ENCODE measurements at places on chromosomes 2 and 18.

GRCh38 chr2:153710128-153710527 is 161.6 kb upstream of the GALNT13 start:
- no peak for DNase-seq

DNA sequence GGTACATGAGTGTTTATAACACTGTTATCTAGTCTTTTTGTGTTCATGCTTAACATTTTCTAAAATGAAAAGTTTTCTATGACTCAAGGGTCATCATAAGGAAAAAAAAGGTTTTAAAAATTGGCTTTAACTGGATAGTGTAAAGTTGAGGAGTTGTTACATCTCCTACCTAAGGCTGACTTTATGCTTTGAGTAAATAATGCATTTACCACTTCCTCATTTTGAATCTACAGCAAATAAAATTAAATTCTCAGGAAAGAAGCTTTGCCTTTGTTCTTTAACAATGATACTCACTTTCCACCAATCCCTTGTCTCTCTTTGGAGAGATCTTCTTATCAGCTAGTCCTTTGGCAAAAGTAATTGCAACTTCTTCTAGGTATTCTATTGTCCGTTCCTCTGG is 29.7 kb downstream of the HADHA start:
- DNase-seq = no peak

DNA sequence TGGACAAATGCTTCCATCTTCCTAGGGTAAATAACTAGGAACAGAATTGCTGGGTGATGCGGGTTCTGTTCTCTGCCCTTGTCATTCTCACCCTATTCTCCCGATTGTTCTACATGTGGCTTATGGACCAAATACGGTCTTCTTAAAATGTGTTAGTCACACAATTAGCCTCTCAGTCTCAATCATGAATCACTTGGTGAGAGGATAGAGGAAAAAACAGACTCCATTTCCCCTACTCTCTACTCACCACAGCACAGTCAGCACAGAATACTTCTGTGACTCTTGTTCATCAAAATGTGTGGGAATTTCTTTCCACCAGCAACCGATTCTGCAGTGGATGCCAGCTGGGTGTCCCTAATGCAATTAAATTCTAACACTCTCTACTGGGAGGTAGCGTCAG is 125.2 kb downstream of the SH3BP4 start:
- no peak for DNase-seq

DNA sequence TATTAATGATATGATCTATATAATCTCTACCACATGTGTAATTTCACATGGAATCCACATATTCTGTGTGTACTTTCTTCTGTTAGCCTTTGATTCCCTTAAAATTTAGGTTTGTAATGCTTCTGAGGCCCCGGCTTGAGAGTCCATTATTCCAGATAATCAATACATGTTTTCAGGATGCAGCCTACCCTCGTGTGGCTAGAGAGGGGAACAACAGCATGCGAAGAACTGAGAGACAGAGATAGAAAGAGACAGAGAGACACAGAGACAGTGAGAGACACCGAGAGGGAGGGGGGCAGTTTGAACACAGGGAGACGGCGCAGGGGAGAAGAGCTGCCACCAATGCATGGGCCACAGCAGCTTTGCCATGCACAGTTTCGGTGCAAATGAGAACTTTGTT is 185.4 kb downstream of the SNTG2 start:
- no peak for DNase-seq

DNA sequence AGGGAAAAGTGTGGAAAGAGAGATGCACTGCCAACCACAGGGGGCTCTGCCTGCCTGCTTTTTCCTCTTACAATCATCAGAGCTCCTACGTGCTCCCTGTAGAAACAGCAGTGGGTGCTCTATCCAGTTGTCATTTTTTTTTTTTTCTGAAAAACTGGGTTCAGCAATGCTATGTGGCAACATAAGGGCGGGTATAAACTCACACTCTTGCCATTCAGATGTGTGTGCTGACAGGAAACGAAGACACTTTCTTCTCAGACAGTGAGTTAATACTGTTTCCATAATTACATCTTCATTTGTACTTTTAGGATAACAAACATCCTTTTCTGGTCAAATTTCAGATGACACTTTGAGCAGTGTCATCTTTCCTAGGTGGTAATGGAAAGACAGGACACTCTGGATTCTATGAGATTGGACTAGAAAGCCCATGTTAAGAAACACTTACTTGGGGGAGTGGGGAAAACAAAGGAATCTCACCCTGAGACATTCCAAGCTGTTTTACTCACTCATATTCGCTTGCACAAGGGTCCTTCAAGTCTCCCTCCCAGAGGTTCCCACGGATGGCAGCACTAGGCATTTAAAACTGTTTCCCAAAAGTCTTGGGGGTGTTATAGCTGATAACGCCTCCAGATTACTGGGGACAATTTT is 41.3 kb downstream of the CCDC93 start:
- no peak for DNase-seq

DNA sequence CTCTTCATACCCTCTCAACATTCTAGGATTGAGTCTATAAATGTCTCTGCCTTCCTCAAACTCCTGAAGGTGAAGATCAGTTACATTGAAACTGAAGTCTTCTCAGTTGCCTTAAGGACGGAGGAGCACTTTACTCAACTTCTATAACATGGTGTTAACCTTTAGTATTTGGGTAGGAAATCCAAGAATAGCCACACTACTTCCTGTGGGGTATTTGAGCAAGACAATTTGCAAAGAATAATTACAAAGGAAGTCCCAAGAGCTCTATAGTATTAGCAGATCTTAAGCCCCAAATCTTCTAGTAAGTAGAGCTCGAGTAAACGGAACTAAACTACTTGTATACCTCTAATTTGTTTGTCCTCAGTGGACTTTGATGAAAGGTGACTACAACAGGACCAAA is 80.9 kb downstream of the SP100 start:
- no peak for DNase-seq

GRCh38 chr2:129733041-129733440 is 246.4 kb upstream of the RAB6C start:
- no peak for DNase-seq

- peak; percentile 31 for DNase-seq
Observed at GRCh38 chr18:59249199-59249774, 24.0 kb downstream of the RAX start.

DNA sequence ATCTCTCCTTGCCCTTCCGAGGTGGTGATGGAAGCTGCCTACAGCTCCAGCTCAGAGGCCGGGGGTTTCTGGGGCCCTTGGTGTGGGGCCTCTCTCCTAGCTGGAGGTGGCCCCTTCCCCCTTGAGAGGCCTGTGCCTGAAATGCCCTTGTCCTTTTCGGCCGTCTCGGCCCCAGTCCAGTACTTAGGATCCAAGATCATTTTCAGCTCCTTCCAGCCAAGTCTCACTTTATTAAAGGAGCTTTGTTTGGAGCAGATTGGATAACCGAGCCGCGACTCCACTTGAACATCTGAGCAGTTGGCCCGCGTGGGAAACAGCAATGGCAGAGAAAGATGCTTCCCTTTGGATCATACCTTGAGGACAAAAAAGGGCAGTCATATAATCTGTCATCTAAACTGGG is 125.0 kb downstream of the NEDD4L start:
- no peak for DNase-seq

DNA sequence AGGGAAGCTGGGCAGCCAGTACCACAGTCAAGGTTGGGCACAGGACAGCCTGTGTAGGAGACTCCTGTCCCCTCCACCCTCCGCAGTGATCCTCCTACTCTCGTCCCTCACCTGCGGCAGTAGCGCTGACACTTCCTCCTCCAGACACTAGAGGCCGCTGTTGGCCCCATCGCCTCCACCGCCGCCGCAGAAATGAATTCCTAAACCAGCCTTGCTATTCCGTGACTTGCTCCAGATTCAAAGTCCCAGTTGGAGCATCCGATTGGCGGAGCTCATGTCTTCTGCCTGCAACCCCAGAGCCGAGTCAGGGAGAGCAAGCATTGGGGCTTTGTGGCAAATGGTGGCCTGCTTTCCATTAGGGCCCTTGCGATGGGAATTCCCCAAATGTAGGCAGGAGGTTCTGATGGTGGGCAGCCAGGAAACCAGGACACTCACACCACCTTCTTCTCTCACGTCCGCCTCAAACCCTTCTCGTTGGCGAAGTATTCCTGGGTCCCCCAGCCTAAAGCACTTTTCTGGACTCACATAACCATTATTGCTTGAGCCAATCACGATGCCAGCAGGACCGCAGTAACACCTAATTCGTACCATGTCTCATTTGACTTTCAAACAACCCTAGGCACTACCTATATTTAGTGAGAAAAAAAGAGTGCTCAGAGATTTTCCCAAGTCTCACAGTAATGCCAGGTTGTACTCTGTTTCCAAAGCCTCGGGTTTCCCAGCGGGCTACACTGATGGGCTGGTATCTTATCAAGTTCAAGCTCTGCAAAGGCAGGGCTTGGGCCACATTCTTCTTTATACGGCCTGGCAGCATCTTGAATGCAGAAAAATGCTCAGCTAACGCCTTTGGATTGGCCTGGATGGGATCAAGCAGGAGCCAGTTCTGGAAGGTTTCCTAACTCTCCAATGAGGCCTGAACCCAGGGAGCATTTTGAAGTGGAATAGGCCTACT is 1.2 kb upstream of the DNAJB2 start:
- no peak for DNase-seq

DNA sequence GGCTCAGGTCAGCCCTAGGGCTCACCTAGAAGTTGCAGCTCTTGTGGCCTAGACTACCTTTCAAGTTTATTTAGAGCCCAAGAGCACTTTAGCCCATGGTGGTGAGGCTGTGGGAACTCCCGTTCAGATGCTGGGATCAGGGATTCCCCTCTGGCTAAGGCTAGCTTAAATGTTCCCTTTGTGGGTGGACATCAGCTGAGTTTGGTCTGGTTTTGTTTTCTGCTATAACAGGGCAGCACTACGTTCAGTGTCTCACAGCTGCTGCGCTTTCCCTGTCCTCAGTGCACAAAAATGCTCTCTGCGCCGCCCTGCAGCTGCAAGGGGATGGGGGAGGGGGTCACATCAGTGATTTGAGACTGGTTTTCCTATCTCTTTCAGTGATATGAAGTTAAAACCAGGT is 170.5 kb upstream of the KCNJ3 start:
- DNase-seq = no peak

DNA sequence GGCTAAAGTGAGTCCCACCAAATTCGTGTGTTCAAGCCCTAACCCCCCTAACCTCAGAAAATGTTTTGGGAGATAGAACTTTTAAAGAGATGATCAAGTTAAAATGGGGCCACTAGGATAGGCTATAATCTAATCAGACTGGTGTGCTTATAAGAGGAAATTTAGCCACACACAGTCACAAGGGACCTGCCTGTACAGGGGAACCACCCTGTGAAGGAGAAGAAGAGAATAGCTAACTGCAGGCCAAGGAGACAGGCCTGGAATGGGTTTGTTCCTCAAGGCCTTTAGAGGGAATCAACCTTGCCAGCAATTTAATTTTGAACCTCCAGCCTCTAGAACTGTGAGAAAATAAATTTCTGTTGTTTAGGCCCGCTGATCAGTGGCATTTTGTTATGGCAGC is 36.0 kb upstream of the TANK start:
- DNase-seq = no peak

- DNase-seq = no peak
Observed at GRCh38 chr2:181680937-181681811, 857 bp upstream of the NEUROD1 start.

DNA sequence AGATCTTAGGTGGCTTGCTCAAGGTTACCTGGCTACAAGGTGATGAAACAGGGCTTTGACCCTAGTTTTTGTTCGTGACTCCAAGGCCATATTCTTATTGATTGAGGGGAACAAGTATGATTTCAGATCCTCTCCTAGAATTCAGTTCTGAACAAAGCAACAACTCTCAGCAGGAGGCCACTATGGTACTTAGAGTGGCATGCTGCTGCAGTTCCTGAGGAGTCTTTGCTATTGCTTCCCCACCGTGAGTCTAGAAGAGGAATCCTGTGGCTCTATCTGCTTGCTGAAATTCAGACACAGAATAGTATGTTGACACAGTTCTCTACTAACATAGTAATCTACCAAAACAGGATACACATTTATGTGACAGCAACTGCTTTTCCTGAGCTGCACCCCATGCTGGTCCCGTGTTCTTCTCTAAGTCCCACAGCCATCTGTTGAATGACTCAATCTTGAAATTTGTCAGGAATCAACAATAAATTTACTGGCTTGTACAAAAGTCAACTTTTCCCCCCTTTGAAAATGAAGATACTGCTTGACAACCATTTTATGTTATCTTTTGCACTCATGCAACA is 4.1 kb downstream of the TGFBRAP1 start:
- DNase-seq = no peak

DNA sequence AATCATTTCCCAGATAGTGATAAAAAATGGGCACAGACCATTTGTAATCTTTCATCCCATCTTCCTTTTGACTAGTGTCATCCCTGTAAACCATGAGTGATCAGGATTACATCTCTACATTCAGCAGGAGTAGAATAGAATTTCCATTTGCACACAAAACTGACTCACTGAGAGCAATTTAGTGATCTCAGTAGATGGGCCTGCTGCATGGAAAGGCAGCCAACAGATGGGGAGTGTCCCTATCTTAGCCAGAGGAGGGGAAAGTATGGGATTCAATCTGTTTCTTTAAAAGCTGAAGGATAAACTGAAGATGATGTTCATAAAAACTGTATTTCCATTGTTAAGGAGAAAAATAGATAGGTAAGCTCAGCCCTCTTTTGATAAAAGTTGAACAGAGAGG is 441.7 kb downstream of the ZNF521 start:
- no peak for DNase-seq

GRCh38 chr2:66570471-66570870 is 135.5 kb downstream of the MEIS1 start:
- DNase-seq = no peak

- DNase-seq = no peak
Observed at GRCh38 chr2:111685342-111685741, 198.7 kb downstream of the ANAPC1 start.

DNA sequence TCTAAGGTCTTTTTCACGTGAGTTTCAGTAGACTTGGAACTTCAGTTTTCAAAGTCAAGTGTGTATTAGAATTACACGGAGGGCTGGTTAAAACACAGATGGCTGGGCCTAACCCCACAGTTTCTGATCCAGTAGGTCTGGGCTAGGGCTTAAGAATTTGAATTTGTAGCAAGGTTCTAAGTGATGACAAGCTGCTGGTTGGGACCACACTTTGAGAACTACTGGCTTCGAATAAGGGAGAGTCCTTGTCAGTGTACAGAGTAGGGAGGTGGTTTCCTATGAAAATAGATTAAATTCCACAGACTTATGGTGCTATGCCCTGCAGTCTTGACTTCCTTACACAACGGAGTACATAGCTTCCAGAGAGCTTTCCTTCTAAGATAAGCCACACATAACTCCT is 4.5 kb downstream of the RHOB start:
- no peak for DNase-seq

DNA sequence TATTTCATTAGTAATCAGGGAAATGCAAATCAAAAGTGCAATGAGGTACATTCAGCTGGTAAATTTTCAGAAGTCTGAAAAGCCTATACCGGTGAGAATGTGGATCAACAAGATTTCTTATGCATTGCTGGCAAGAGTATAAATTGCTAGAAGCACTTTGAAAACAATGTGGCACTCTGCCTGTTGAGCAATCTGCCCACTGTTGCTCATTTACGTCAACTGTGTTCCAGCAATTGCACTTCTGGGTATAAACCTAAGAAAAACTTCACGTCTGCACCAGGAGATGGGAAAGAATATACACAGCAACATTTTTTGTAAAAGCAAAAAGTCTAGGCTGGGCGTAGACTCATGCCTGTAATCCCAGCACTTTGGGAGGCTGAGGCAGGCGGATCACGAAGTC is 40.8 kb downstream of the MTERF4 start:
- DNase-seq = no peak
